ENCODE measurements at places on chromosomes 6 and 20.

- no peak for DNase-seq
These were observed 114.6 kb upstream of the FOXQ1 start for GRCh38 chr6:1197309-1197708.

- DNase-seq = peak; percentile 38
These were observed 6.9 kb upstream of the CTNNBL1 start for GRCh38 chr20:37686762-37687477.

- peak; percentile 27 for DNase-seq
These were observed 3.0 kb upstream of the CCN2 start for GRCh38 chr6:131954059-131954774.

GRCh38 chr20:5465604-5465927 is 148.8 kb upstream of the PROKR2 start:
- no peak for DNase-seq

DNA sequence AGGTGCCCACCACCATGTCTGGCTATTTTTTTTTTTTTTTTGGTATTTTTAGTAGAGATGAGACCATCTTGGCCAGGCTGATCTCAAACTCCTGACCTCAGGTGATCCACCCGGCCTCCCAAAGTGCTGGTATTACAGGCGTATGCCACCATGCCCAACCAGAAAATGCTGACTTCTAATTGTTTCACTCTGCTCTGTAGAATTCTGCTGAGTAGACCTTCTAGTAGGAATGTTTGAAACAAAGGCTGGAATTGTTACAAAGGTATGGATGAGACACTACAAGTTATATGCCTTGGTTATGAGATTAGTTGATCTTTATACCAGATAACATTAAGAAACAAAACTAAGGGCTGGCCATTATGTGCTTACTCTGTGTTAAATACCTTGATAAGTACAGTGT is 44.8 kb downstream of the MEP1A start:
- no peak for DNase-seq

GRCh38 chr6:22801831-22802230 is 232.5 kb downstream of the HDGFL1 start:
- peak; percentile 25 for DNase-seq

GRCh38 chr6:5624256-5624655 is 362.9 kb downstream of the FARS2 start:
- DNase-seq = no peak

GRCh38 chr20:32664678-32665159 is 9.0 kb downstream of the C20orf203 start:
- no peak for DNase-seq

DNA sequence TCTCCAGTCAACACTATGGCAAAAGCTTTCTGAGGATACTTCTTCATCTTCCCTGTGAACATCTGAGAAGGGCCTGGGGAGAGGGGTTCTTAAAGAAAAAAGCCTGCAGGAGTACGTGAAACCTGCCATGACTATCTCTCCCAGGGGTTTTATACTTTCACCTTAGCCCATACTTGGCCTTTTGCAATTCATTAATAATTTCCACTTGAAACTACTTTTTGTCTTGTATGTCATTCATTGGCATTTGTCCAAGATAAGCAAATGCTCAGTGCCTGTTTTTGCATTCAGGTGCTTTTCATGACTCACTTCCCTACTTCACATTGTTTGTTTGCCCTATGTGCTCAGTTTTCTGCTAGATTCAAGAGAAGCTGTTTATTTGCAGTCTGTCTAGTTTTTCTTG is 580.3 kb upstream of the GJE1 start:
- DNase-seq = peak; percentile 52

DNA sequence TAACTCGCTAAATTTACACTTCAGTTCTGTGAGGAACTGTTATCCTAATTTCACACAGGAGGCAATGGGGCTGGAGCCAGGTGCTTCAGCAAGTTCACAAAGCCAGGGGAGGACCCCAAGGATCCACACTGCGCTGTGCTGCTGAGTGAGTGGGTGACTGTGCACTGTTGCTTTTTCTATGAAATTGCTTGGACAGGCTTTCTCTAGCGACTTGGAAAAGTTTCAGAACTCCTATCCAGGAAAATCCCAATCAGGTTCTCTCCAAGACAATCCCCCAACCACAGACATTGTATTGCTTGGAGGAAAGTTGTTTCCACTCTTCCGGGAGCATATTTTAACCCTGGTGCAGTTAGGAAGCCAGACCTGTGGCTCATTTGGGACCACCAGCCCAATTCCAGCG is 175.9 kb upstream of the CST7 start:
- no peak for DNase-seq

- DNase-seq = peak; percentile 54
These were observed 130.0 kb upstream of the UST start for GRCh38 chr6:148616841-148617240.

GRCh38 chr6:168427184-168427583 is 13.8 kb upstream of the SMOC2 start:
- DNase-seq = no peak

- DNase-seq = no peak
These were observed 722 bp upstream of the TMEM14B start for GRCh38 chr6:10746915-10747250.

DNA sequence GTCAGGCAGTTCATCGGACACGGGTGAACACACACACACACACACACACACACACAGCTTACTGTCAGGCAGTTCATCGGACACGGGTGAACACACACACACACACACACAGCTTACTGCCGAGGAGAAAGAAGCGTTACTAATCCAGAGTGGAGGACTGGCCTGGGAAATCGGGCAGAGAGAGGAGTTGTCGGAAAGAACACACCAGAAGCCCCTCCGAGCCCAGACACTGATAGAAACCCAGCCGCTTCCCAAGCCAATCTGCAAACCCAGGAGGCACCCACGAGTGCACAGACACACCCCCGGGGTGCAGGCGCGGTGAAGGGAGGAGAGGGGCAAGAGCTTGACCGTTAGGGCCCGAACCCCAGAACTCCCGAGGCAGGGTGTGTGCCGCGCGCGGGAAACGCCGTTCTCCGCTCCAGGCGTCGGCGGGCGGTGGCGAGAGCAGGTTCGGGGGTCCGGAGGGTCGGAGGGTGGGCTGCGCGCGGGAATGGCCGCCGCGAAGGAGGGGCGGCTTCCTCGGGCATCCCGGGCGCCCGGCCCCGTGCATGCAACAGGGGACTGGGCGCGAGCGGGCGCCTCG is 636 bp downstream of the ELOVL2 start:
- DNase-seq = peak; percentile 17

DNA sequence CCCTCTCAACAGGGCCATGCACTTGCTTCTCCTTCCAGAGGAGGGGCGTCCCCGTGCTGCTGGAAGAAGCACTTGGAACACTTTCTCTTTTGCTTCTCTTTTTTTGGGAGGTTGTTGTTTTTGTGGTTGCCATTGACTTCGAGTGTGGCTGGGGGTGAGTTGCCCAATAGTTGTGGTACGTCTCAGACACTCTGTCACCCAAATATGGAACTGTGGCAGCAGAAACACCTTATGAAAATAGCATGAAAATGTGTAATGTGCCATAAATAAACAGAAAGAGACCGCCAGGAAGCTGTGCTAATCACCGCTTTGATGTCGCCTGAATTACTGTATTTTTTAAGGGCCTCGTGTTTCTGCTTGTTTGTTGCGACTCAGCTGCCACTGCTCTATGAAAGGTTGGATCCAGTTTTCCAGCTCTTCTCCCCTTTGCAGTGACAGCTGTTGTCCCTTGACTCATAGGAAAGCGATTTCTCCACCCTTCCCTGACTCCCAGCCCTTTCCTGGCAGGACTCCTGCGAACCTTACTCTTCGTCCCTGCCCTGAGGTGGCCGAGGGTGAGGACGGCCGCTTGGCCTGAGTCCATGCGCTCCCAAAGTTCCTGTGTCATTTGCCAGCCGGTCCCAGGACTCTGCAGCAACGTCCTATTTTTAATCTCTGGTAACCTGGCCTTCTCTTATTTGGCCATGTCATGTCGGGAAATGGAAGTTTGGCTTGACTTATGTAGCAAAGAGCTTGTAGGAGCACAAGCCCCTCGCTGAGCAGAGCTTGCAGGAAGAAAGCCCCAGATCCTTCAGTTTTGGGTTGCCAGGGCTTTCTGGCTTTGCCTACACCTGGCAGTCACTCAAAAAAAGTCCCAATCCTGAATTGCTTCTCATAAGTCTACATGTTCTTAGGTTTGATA is 694.6 kb downstream of the QKI start:
- DNase-seq = no peak

DNA sequence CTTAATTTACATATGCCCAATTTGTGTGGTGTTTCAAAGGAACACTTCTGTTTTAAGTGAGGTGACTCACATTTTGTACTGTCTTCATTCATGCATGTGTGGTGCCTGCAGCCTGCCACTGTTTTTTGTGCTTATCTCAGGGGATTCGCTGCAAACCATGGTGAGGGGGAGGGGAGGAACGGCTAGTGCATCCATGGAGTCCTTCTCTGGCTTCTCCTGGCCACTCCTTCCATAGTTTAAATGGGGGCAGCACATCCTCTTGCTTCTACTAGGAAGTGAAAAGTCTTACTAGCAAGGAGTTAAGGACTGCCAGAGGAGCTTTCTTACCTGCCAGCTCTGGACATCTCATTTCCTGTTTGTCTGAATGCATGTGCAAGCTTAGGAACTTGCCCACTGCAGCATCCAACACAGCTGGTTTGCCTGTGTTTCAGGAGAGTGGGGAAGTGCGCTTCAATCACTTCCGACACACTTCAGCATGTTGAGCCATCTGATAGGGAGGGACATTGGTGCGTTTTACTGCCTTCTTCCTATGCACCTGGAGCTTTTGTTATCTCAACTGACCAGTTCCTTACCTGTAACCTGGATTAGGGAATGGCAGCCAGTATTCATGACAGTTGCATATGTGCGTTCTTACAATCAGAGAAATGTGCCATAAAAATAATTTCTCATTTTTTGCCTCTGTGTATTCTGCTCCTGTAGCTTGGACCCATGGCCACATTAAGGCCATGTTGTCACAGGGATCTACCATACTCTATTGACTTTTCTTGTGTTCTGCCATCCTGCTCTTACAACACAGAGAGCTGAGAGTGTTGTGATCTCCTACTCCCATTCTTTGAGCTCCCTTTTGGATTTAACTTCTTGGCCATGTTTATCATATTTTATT is 211.3 kb downstream of the ARID1B start:
- no peak for DNase-seq

DNA sequence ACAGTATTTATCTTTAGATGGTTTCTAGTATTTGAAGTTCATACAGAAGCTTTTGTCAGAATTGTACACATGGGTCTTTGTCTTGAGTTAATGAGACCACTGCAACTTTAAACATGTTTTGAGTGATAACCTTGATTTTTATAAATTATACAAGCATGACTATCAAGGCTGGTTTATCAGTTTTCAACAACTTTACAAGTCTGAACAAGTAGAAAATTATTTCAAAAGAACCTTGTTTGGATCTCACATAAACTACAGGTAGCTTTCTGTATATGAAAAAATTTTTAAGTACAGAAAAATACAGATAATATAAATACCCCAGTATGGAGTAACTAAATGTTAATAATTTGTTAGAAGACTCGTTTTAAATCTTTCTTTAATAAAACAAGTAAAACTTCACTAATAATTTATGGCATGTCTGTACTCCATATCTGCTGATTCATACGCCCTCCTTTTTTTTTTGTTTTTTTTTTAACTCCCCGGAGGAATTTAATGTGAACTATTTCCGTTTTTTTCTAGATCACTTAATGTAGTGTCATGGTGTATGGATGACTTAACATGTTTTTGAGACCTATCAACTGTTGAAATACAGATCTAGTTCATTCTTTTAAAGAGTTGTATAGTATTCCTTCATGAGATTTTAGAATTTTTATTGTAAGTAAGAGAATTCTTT is 18.3 kb downstream of the VAPB start:
- no peak for DNase-seq

DNA sequence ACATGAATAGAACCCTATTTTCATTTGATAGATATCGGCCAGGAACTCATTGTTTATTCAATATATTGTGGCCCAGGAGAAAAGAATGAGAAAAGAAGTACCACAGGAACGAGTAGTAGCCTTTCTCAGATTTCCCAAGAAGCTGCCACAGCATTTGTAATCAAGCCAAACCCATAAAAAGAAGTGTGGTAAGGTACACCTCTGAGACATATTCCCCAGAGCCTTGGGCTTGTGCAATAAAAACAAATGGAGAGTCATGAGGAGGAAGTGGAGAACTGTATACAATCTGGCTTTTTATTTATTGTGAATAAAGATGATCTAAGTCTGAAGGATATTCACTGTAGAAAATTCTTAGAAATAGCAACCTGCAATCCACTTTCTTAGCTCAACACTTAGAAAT is 36.7 kb downstream of the KIF6 start:
- DNase-seq = peak; percentile 90

DNA sequence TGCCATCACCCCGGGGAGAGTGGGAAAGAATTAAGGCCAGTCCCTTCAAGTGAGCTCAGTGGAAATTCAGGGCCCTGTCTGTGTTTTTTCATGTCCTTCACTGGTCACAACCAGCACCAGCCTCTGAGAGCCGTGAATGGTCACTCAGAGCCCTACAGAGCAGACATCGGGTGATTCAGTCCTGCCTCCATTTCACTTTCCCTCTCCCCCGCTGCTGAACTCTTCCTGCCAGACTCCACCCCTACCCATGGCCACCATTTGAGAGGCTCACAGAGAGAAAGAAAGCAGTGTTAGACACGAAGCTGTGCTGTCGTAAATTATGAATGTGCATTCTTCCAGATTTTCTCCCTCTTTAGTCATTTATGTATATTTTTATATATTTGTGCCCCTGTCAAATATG is 5.4 kb downstream of the R3HDML start:
- no peak for DNase-seq

GRCh38 chr6:159979136-159979874 is 10.4 kb downstream of the IGF2R start:
- DNase-seq = no peak

- peak; percentile 79 for DNase-seq
These were observed 100.8 kb downstream of the HIVEP2 start for GRCh38 chr6:142844065-142844755.

GRCh38 chr20:4665591-4665990 is 56.1 kb upstream of the PRND start:
- no peak for DNase-seq

DNA sequence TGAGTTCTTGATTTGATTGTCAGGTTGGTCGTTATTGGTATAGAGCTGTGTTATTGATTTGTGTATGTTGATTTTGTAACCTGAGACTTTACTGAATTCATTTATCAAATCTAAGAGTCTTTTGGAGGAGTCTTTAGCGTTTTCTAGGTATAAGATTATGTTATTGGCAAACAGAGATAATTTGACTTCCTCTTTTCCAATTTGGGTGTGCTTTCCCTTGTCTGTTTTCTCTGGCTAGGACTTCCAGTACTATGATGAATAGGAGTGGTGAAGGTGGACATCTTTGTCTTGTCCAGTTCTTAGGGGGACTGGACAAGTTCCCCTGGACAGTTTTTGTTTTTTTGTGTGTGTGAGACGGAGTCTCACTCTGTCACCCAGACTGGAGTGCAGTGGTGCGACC is 17.4 kb downstream of the HLA-DOA start:
- no peak for DNase-seq

DNA sequence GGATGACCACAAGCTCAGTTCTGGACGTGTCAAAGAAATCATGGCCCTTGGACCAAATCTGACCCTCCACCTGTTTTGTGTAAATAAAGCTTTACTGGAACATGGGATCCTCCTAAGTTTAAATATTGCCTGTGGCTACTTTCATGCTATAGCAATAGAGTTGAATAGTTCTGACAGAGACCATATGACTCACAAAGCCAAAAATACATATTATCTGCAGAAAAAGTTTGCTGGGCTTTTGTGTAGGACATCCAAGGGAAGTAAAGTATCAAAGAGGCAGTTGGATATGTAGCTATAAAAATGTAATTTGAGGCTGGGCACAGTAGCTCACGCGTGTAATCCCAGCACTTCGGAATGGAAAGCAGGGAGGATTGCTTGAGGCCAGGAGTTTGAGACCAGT is 78.9 kb downstream of the TOX2 start:
- DNase-seq = no peak

All from fibroblast of gingiva (primary cell).